ENCODE measurements at places on chromosomes 1 and 21. TPM values are rescaled to one million over a fixed set of nuclear protein-coding genes. Genes with fewer than 3 reads are reported as not detected.

S100A9 gene
- total RNA-seq = not detected

DNA sequence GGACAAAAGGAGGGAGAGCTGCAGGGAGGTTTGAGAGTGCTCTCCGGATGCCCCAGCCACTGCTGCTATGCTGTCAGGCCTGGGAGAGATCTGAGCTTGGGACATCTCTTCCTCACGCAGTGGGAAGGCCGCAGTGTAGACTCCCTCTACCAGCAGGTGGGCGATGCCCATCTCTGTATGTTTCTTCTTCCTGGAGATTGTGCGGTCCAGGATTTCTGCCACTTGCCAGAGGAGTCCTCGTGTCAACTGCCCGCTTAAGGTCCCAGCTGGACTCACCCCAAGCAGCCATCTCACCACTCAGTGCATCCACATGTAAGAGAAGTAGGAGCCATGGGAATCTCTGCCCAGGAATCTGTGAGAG, 10.9 kb downstream of the CPLANE2 start:
- H3K4me3 ChIP-seq = peak overlapping the region; percentile 83
- DNase-seq = no peak
- no peaks in the 10 kb centered on the region for H3K36me3 ChIP-seq
- no peak overlapping the region for H3K27ac ChIP-seq
- no peaks in the 10 kb centered on the region for H3K4me1 ChIP-seq
- peaks cover 19% of the 10 kb centered on the region for H3K27me3 ChIP-seq

DNA sequence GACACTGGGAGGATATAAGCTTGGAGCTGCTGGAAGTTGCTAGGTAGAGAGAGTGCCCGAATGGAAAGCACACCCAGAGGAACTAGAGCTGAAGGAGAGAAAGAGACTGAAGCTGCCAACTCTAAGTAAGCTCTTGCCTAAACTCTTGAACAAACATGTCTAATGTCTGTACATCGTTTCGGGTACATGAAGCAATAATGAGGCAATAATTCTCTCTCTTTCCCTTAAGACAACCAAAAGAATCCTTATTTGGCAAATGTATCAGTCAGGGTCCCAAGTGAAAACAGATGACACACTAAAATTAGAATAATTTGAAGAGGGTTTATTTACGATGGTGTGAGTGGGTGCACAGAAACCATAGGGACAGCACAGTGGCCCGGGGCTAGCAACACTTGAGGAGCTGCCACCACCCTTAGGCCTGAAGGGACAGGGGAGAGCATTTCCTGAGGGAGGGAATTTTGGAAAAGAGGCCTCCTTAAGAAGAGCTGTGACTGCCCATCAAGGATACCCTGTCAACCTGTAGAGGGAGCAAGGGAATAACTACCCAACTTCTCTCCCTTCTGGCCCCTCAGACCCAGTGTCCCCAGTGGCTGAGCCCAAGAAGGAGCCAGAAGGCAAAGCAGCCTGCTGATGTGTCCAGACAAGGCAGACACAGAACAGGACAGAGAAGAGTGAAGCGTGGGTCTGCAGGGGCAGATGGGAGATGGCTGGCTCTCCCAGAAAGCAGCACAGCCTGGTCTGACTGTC, 36.1 kb upstream of the KHDRBS1 start:
- no peaks in the 10 kb centered on the region for H3K4me1 ChIP-seq
- H3K36me3 ChIP-seq = no peaks in the 10 kb centered on the region
- no peaks in the 10 kb centered on the region for H3K27me3 ChIP-seq
- DNase-seq = peak; percentile 85
- no peak overlapping the region for H3K27ac ChIP-seq

DNA sequence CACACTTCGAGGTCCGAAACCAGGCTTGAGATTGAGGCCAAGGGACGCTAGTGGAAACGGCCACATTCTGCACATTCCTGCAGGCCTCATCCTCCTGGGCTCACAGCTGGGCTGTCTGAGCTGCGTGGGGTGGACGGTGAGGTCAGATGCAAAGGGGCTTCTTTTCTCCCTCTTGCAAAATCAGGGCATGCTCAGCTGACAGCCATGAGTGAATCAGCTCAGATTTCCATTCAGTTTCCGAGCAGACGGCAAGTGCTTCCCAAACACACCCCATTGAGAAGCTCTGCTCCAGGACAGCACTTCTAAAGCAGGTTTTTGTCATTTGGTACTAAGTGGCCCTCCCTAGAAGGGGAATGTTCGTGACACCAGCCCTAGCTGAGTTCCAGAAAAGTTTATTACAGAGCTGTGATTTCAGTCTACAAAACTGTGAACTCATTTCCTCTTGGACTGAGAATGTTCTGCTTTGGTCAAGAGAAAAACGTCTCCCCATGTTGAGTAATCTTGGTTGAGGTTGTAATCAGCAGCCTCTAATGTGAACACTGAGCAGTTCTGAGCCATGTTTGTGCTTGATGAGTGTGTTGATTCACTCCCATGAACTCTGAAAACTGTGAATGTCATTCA, 10.0 kb downstream of the PDPN start:
- peaks cover 28% of the 10 kb centered on the region for H3K36me3 ChIP-seq
- peaks cover 4% of the 10 kb centered on the region for H3K4me1 ChIP-seq
- H3K27ac ChIP-seq = no peak overlapping the region
- no peaks in the 10 kb centered on the region for H3K27me3 ChIP-seq
- H3K4me3 ChIP-seq = no peak overlapping the region
- DNase-seq = peak; percentile 43

GRCh38 chr1:177944016-177944949, 25.6 kb downstream of the SEC16B start:
- no peaks in the 10 kb centered on the region for H3K27me3 ChIP-seq
- no peak overlapping the region for H3K27ac ChIP-seq
- H3K4me3 ChIP-seq = no peak overlapping the region
- H3K4me1 ChIP-seq = no peaks in the 10 kb centered on the region
- DNase-seq = no peak
- no peaks in the 10 kb centered on the region for H3K36me3 ChIP-seq

Data from H9 (cell line).